ENCODE measurements at places on chromosomes 2 and 18. TPM values are rescaled to one million over a fixed set of nuclear protein-coding genes. Genes with fewer than 3 reads are reported as not detected.
A peak's percentile ranks its signal among the peaks of the same experiment; 100 is the strongest.

CYBRD1 gene
- total RNA-seq, result 0.52 TPM

DNA sequence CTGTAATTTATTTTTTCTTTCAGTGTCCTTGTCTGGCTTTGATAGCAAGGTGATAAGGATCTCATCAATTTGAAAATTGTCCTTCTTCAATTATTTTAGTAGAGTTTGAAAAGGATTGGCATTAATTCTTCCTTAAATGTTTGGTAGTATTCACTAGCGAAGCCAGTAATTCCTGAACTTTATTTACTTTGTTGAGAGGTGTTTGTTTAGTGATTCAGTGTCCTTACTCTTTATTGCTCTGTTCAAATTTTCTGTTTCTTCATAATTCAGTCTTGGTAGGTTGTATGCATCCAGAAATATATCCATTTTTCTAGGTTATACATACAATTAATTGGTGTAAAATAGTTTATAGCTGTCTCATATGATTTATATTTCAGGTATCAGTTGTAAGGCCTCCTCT, 676.7 kb upstream of the POU3F3 start:
- no peaks in the 10 kb centered on the region for H3K36me3 ChIP-seq
- no peak for DNase-seq
- H3K4me3 ChIP-seq, result no peak overlapping the region
- H3K4me1 ChIP-seq, result no peaks in the 10 kb centered on the region
- H3K27me3 ChIP-seq, result no peaks in the 10 kb centered on the region

GRCh38 chr2:9115229-9115628, 91.4 kb upstream of the ASAP2 start:
- DNase-seq, result no peak
- H3K4me1 ChIP-seq, result no peaks in the 10 kb centered on the region
- H3K27ac ChIP-seq, result no peak overlapping the region
- no peaks in the 10 kb centered on the region for H3K36me3 ChIP-seq
- H3K27me3 ChIP-seq, result peaks cover 8% of the 10 kb centered on the region

RNF181 gene
- 104 TPM for total RNA-seq

B3GNT7 gene
- total RNA-seq, result 0.14 TPM

DNA sequence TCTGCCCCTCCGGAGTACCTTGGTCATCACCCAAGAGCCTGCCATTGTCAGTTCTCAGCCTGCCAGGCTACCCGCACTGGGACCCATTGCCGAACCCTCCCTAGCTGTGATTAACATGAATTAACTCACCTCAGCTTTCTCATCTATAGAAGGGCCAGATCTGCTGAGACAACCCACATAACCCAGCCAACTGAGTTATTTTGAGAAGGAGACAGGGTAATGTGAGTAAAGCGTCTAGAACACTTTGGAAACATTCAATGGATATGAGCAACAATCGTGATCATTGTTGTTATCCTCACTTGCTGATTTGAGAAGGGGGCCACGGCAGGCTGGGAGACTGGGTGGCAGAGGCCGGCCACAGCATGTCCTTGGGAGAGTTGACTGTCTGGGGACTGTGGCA, 196.8 kb downstream of the GLI2 start:
- H3K27ac ChIP-seq, result no peak overlapping the region
- no peaks in the 10 kb centered on the region for H3K4me1 ChIP-seq
- H3K36me3 ChIP-seq, result no peaks in the 10 kb centered on the region

- H3K4me1 ChIP-seq, result peaks cover 2% of the 10 kb centered on the region
- no peak overlapping the region for H3K27ac ChIP-seq
- DNase-seq, result no peak
- H3K4me3 ChIP-seq, result no peak overlapping the region
Measured at GRCh38 chr2:25955869-25956535, 26.3 kb downstream of the KIF3C start.

DNA sequence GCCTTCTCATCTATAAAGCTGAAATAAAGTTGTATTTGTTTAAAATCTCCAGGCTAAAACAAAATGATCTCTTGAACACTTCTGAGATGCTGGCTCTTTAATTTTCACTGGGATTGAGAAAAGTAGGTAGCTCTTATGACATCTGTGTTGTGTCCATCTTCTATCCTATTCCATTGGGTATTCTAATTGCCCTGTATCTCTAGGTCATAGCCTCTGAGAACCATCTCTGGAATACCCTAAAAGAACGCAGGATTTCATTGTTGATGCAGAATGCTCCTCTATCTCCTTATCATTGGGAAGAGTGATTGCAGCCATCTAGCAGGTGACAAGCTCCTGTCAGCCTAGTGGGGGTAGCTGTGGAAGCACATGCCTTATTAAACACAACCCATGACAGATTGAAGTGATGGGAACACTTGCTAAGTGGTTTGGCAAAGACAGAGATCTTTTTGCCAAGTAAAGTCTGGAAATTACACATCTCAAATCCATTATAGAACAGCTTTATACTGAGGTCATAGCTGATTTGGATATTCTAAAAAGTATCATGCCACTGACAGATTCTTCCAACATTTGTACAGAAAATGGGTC, 178.2 kb downstream of the TDRD15 start:
- H3K4me1 ChIP-seq, result no peaks in the 10 kb centered on the region
- H3K27ac ChIP-seq, result no peak overlapping the region
- DNase-seq, result no peak

- H3K36me3 ChIP-seq, result no peaks in the 10 kb centered on the region
- H3K4me1 ChIP-seq, result no peaks in the 10 kb centered on the region
- peaks cover 9% of the 10 kb centered on the region for H3K27me3 ChIP-seq
- H3K4me3 ChIP-seq, result no peak overlapping the region
Measured at GRCh38 chr2:177078855-177079254, 133.7 kb upstream of the HNRNPA3 start.

- peaks cover 14% of the 10 kb centered on the region for H3K4me1 ChIP-seq
- no peaks in the 10 kb centered on the region for H3K27me3 ChIP-seq
- H3K27ac ChIP-seq, result peak overlapping the region; percentile 26
- DNase-seq, result no peak
- H3K4me3 ChIP-seq, result no peak overlapping the region
Measured at GRCh38 chr2:230811508-230811907, 53.2 kb upstream of the ITM2C start.

TRIM54 gene
- 0.24 TPM for total RNA-seq

GRCh38 chr18:79485788-79486355, 90.1 kb downstream of the NFATC1 start:
- no peaks in the 10 kb centered on the region for H3K4me1 ChIP-seq
- H3K4me3 ChIP-seq, result no peak overlapping the region
- H3K36me3 ChIP-seq, result peaks cover 6% of the 10 kb centered on the region
- H3K27me3 ChIP-seq, result no peaks in the 10 kb centered on the region
- DNase-seq, result no peak
- no peak overlapping the region for H3K27ac ChIP-seq

- DNase-seq, result no peak
- no peak overlapping the region for H3K27ac ChIP-seq
- no peak overlapping the region for H3K4me3 ChIP-seq
Measured at GRCh38 chr2:117621326-117621725, 193.2 kb upstream of the DDX18 start.

GPBAR1 gene
- total RNA-seq, result 0.58 TPM

CFC1 gene
- total RNA-seq, result not detected

DNA sequence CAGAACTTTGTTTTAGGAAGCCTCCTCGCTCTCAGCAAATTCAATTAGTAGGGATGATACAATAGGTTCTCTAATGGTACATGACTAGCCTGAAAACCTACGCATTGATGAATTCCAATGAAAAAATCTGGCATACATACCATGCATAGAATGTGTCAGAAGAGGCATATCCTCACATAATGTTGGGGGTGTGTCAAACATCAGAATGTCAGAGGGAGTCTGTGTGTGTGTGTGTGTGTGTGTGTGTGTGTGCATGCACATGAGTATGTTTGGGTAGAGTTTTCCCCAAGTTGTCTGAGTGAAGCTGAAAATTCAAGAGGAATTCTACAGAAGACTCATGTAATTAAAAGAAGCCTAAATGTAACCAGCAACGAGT, 78.5 kb downstream of the FIGN start:
- no peaks in the 10 kb centered on the region for H3K4me1 ChIP-seq
- no peak overlapping the region for H3K27ac ChIP-seq
- no peak for DNase-seq
- no peak overlapping the region for H3K4me3 ChIP-seq
- H3K36me3 ChIP-seq, result no peaks in the 10 kb centered on the region

GRCh38 chr2:46632349-46632748, 153.0 kb downstream of the TMEM247 start:
- H3K27ac ChIP-seq, result no peak overlapping the region
- H3K27me3 ChIP-seq, result no peaks in the 10 kb centered on the region

GRCh38 chr2:108378851-108379250, 1.1 kb downstream of the SULT1C4 start:
- DNase-seq, result no peak
- no peaks in the 10 kb centered on the region for H3K36me3 ChIP-seq
- H3K27ac ChIP-seq, result no peak overlapping the region

DNA sequence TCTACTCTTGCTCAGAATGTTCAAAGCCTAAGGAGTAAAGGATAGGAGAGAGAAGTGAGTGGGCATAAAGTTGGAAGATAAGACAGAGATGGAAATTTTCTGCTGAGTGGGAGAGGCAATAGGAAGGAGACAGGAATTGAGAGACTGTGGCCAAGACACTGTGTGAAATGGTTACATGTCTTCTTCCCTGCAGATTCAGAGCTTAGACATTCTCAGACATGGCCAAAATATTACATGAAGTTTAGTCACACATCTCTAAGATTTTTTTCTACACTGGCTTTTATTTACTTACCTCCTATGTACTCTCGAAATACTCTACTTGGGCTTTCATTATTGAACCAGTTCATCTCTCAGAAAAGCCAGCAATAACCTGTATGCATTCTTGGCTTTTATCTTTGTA, 363.0 kb upstream of the FANCL start:
- DNase-seq, result no peak
- H3K36me3 ChIP-seq, result no peaks in the 10 kb centered on the region
- no peak overlapping the region for H3K27ac ChIP-seq
- H3K4me3 ChIP-seq, result no peak overlapping the region
- peaks cover 4% of the 10 kb centered on the region for H3K27me3 ChIP-seq

DNA sequence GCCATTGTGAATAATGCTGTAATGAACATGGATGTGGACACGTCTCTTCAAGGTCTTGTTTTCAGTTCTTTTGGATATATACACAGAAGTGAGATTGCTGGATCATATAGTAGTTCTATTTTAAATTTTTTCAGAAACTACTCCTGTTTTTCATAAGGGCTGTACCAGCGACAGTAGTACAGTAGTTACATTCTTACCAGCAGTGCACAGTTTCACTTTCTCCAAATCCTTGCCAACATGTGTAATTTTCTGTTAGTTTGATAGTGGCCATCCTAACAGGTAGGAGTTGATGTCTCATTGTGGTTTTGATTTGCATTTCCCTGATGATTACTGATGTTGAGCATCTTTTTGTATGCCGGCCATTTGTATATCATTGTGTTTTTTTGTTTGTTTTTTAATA, 81.7 kb downstream of the EPC2 start:
- H3K27me3 ChIP-seq, result no peaks in the 10 kb centered on the region
- no peak overlapping the region for H3K4me3 ChIP-seq
- no peak for DNase-seq
- H3K4me1 ChIP-seq, result peaks cover 58% of the 10 kb centered on the region
- H3K27ac ChIP-seq, result peak overlapping the region; percentile 79

GRCh38 chr2:206276169-206276942, 1.9 kb downstream of the ZDBF2 start:
- H3K4me1 ChIP-seq, result peaks cover 7% of the 10 kb centered on the region
- peak overlapping the region; percentile 84 for H3K4me3 ChIP-seq
- no peak for DNase-seq

GRCh38 chr2:113892004-113892710, 2.3 kb downstream of the ACTR3 start:
- peak overlapping the region; percentile 97 for H3K4me3 ChIP-seq
- peak overlapping the region; percentile 85 for H3K27ac ChIP-seq
- H3K36me3 ChIP-seq, result peaks cover 70% of the 10 kb centered on the region
- H3K27me3 ChIP-seq, result no peaks in the 10 kb centered on the region
- no peak for DNase-seq

FN1 gene
- total RNA-seq, result 0.30 TPM

DNA sequence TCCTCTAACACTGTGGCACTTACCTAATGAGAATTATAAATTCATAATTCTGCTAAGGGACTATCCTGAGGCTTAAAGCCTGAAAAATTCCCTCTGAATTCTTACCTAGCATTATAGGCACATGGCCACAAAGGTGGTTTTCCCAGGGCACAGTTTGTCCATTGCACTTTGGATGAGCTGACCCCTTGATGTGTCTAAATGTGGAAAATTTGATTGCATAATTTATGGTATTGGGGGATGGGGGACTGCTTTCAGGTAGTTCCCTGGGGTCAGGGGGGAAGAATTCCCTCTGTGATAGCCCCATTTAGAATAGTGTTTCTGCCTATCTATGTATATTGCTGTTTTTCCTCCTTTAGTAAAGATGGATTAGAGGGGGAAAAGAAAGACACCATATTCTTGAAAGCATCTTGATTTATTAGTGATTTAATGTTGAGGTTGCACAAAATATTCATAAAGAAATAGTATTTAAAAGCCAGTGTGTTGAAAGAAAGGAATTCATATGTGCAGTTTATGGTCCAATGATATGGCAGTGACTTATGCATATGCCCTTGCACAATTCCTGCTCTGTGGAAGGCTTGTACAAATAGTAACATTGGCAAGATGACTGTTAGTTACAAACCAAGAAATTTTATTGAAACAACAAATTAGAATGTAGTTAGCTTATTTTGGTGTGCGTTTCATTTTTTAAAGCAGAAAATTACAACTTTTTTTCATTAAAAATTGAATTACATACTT, 8.7 kb upstream of the HTR2B start:
- no peak for DNase-seq
- H3K36me3 ChIP-seq, result no peaks in the 10 kb centered on the region
- H3K27ac ChIP-seq, result no peak overlapping the region
- H3K4me3 ChIP-seq, result no peak overlapping the region
- peaks cover 4% of the 10 kb centered on the region for H3K4me1 ChIP-seq

DNA sequence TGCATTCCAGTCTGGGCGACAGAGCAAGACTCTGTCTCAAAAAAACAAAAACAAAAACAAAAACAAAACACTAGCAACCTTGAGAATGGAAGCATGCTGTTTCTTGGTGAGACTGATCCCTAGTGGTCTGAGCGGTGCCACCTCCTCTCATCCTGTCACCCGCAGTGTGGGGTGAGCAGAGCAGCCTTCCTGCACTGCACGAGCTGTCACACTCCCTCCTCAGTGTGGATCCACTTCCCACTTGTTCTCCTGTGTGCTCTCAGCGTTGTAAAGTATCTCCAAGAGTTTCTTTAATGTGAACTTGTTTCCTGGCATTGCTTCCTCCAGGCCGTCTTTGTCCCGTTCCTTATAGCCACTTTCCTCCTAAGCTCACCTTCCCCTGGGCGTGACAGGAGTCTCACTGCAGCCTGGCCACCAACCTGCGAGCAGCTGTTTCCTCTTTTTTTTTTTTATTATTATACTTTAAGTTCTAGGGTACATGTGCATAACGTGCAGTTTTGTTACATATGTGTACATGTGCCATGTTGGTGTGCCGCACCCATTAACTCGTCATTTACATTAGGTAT, 220.5 kb downstream of the FAM210A start:
- no peaks in the 10 kb centered on the region for H3K27me3 ChIP-seq
- no peak overlapping the region for H3K4me3 ChIP-seq
- H3K4me1 ChIP-seq, result peaks cover 38% of the 10 kb centered on the region
- no peak overlapping the region for H3K27ac ChIP-seq

- H3K4me3 ChIP-seq, result no peak overlapping the region
- no peaks in the 10 kb centered on the region for H3K36me3 ChIP-seq
- H3K27me3 ChIP-seq, result no peaks in the 10 kb centered on the region
- no peak for DNase-seq
- peaks cover 21% of the 10 kb centered on the region for H3K4me1 ChIP-seq
Measured at GRCh38 chr18:34857320-34857719, 147.2 kb downstream of the DTNA start.

CNGA3 gene
- total RNA-seq, result not detected

ACADL gene
- total RNA-seq, result not detected

- H3K4me3 ChIP-seq, result peak overlapping the region; percentile 84
- peaks cover 24% of the 10 kb centered on the region for H3K36me3 ChIP-seq
- no peak for DNase-seq
- peak overlapping the region; percentile 99 for H3K27ac ChIP-seq
Measured at GRCh38 chr18:3452750-3453539, 3.0 kb downstream of the TGIF1 start.
